B cell (primary cell): ENCODE measurements at places on chromosomes 7 and 10. TPM values are rescaled to one million over a fixed set of nuclear protein-coding genes. Genes with fewer than 3 reads are reported as not detected.
A peak's percentile ranks its signal among the peaks of the same experiment; 100 is the strongest.

DNA sequence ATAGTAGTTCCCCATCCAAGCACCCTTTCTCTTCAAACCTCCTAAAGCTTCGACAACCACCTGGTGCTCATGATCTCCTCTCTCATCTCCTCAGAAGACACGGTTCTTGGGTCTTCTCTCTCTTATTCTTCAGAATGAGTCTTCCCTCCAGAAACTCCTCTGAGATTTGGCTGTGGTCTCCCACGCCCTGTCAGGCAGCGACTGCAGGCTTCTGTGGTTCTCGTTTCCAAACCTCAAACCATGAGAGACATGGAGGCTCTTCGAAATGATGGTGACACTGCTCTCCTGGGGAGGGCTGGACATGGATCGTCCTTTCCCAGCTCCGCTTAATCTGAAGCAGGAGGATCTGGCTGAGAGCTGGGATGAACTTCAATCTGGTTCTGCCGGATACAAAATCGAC is 78.6 kb upstream of the PITRM1 start:
- no peak for DNase-seq

DNA sequence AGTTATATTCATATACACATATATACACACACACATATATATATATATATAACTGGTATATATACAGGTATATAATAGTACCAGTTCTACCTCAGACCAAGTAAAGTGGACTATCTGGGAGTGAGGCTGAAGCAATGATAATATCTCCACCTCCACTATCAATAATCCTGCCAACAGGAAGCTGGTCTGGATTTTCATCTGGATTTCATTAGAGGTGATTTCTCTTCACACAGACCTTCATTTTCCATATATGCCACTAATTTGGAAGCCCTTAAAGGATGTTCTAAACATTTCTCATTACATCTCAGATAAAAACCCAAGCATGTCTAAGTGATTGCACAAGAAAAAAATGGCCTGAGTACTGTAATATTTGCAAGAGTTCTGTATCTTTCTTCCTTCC is 1.7 kb upstream of the SLC35B4 start:
- DNase-seq, result no peak

DNA sequence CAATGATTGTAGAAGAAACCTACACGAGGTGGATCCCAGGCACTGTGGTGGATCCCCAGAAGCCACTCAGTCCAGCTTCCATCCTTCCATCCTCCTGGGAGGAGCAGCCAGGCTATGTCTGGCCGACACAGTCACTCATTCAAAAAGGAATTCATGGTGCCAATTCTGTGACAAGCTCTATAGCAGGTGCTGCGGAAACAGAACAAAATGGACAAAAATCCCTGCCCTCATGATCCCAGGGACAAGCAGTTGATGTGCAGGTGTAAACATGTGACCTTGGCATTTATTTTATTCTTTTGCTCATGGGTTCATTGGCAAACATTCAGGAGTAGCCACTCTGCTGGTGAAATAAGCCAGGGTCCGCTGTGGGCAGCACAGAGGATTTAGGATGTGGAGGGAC is 49.2 kb upstream of the FGFR2 start:
- DNase-seq, result no peak

DNA sequence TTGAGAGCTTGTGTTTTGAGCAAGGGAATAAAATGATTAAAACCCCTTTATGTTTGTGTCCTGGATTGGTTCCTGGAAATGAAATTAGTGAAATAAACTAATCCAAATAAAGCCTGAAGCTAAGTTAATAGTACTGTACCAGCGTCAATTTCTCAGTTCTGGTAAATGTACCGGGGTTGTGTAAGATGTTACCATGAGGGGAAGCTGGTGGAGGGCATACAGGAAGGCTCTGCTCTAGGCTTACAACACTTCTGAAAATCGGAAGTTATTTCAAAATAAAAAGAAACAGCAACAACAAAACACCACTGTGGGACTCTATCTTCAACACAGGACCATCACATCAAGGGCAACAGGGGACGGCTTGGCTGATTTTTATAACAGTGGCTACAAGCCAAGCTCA is 257.0 kb downstream of the CREB5 start:
- DNase-seq, result no peak

GRCh38 chr7:78370936-78371335 is 572.4 kb downstream of the PHTF2 start:
- no peak for DNase-seq

GRCh38 chr7:148371280-148371937 is 219.2 kb upstream of the C7orf33 start:
- DNase-seq, result no peak

- no peak for DNase-seq
Measured at GRCh38 chr7:130277763-130278643, 11.3 kb downstream of the CPA2 start.

DNA sequence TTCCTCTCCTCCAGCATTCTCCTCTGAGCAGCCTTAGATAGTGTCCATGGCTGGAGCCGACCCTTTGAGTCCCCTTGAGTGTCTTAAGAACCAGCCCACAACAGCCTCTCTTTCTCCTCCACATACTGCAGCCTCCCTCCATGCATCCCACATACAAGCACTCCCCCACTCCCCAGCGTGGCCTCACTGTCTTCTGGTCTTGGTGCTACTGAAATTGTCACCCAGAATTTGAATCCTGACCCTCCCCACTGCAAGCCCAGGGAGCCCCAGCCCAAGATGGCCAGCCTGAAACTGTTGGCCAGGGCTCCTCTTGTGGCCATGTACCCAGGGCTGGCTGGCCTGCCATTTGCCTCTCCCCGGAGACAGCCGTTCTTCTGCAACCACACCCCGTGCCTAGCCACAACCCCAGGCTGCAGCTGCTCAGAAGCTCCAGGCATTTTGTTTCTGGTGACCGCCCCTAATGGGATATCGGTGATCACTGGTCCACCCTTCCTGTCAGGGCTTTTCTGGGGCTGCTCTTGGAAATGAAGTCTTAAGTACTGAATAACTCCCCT is 18.8 kb upstream of the SH2D4B start:
- peak; percentile 14 for DNase-seq

GRCh38 chr7:70505886-70506285 is 626.1 kb upstream of the GALNT17 start:
- no peak for DNase-seq

GRCh38 chr7:542713-543500 is 23.3 kb upstream of the PDGFA start:
- no peak for DNase-seq

- DNase-seq, result no peak
Measured at GRCh38 chr7:13871008-13871407, 118.5 kb downstream of the ETV1 start.

- DNase-seq, result no peak
Measured at GRCh38 chr7:114988755-114989375, 67.0 kb downstream of the MDFIC start.

DNA sequence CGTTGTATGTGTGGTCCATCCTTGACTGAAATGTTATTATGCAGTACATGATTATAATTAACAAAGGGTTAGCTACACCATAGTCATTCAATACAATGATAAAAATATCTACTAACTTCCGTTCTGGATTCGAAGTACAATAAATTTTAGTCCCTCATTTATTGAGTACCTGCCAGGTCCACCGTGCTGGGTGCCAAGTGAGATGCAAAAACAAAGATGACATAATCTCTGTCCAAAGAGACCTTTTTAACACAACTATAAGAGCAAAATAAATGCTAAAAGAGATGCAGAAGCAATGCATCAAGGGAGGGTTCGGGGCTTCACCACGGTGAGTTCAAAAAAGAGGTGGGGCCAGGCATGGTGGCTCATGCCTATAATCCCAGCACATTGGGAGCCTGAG is 33.1 kb downstream of the LAMB1 start:
- no peak for DNase-seq

DNA sequence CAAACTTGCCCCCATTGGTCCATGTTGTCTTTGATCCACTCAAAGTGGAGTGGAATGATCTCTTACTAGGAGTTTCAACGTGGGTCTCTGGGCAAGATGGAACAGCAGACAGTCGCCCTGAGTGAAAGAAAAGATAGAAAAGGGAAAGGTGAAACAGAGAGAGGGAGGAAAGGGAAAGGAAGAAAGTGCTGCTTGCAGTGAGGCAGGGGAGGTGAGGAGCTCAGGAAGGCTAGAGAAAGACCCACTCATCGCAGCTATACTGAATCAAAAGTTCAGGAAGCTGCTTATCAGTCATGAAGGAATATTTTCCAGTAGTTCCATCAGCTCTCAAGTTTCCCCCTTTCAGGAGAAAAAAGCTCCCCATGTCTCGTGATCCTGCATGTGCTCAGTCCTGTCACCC is 86.9 kb downstream of the ZNF467 start:
- no peak for DNase-seq

GRCh38 chr10:91247360-91248111 is 27.1 kb downstream of the PCGF5 start:
- no peak for DNase-seq

DNA sequence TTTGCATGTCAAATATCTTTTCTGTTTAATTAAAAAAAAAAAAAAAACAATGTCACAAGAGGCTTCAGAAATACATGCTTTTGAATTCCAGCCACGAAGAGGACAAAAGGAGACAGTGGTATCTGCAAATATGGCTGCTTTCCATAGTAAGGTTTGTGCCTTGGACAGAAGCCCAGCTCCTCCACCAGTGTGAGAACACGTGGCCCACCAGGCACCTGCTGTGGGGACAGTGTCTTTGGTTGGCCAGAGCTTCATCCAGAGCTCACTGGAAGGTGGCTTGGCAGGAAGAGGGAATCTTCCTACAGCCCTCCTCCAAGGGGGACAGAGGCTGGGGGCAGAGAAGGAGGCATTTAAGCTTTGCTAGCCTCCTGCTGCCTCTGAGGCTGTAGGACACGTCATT is 144.6 kb downstream of the GLCCI1 start:
- DNase-seq, result no peak

- no peak for DNase-seq
Measured at GRCh38 chr10:64765498-64765897, 1244.3 kb downstream of the REEP3 start.

GRCh38 chr10:113616244-113617074 is 47.4 kb downstream of the NRAP start:
- no peak for DNase-seq

DNA sequence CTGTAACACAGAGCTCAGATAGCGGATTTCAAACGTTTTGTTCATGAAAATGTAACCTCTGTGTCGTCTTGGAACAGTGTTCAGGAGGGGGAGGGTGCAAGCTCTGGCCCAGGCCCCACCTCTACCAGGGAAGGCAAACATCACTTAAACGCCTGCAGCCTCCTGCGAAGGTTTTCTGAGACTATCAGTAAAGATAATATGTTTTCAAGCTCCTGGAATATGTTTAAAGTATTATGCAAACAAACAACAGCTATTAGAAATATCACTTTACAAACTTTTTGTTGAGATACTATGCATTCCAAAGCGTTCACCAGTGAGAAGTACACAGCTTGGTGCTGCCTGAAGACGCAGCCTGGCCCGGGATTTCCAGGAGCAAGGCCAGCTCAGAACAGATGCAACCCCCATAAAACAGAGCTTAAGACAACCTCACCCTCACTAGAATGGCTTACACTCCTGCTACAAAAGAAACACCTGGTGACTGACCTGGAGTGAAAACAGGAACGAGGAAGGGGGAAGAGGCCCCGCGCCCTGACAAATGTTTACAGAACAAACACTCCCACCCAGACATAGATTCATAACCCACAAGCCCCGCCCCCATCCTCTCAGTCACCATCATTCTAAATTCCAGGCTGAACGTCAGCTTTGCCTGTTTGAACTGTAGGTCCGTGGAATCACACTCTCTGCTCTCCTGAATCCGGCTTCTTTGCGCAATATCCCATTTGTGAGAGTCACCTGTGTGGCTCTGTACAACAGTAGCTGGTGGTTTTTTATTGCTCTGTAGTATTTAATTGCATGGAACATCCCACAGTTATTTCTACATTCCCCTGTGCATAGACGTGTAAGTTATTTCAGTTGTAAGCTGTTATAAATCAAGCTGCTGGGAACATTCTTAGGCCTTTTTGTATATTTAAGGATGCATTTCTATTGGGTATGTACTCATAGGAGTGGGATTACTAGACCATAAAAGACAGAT is 155.0 kb downstream of the PTPRN2 start:
- DNase-seq, result no peak

DNA sequence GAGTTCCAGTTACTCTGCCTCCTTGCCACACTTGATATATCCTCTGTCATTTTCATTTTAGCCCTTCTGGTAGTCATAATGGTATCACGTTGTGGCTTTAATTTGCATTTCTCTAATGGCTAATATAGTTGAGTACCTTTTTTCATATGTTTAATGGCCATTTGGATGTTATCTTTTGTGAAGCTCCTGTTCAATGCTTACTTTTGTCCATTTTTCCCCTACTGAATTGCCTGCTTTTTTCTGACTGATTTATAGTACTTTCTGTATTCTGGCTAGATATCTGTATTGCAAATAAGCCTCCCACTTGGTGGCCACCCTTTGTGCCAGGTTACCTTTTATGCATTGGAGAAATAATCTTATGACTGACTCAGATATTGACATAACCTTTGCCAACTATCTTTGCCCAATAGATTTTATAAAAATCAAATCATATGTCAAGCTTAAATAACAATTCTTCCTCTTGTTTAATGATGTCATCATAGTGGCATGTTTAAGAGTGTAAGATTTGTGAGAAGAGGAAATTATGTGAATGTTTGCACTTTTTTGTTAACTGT is 50.6 kb downstream of the PRPF18 start:
- no peak for DNase-seq

Gene BAIAP2L1
- 0.39 and 1.5 TPM in 2 replicates for polyA plus RNA-seq

Gene BEND7
- 0.09 and 0.10 TPM in 2 replicates for polyA plus RNA-seq

Gene NODAL
- 0.06 and 0.07 TPM in 2 replicates for polyA plus RNA-seq

Gene ATOH7
- not detected in 2 replicates for polyA plus RNA-seq

Gene TMEM270
- not detected in 2 replicates for polyA plus RNA-seq

Gene MCU
- 10.1 and 11.7 TPM in 2 replicates for polyA plus RNA-seq

Gene OR13A1
- polyA plus RNA-seq, result 5.8 and 8.2 TPM in 2 replicates

Gene MCM10
- 0.12 and 0.88 TPM in 2 replicates for polyA plus RNA-seq

Gene CCDC172
- not detected in 2 replicates for polyA plus RNA-seq

Gene CYP2C18
- not detected in 2 replicates for polyA plus RNA-seq

Gene CLRN3
- not detected in 2 replicates for polyA plus RNA-seq

Gene NXPH1
- polyA plus RNA-seq, result not detected in 2 replicates

Gene MUC12
- 0.81 TPM in 1 of 2 replicates, not detected in the other for polyA plus RNA-seq

Gene WNT8B
- 0.06 TPM in 1 of 2 replicates, not detected in the other for polyA plus RNA-seq
